NCI-H460 (cell line): ENCODE measurements at places on chromosomes 1 and 21.

- DNase-seq, result no peak
Measured at GRCh38 chr1:62318320-62318755, 896 bp downstream of the KANK4 start.

DNA sequence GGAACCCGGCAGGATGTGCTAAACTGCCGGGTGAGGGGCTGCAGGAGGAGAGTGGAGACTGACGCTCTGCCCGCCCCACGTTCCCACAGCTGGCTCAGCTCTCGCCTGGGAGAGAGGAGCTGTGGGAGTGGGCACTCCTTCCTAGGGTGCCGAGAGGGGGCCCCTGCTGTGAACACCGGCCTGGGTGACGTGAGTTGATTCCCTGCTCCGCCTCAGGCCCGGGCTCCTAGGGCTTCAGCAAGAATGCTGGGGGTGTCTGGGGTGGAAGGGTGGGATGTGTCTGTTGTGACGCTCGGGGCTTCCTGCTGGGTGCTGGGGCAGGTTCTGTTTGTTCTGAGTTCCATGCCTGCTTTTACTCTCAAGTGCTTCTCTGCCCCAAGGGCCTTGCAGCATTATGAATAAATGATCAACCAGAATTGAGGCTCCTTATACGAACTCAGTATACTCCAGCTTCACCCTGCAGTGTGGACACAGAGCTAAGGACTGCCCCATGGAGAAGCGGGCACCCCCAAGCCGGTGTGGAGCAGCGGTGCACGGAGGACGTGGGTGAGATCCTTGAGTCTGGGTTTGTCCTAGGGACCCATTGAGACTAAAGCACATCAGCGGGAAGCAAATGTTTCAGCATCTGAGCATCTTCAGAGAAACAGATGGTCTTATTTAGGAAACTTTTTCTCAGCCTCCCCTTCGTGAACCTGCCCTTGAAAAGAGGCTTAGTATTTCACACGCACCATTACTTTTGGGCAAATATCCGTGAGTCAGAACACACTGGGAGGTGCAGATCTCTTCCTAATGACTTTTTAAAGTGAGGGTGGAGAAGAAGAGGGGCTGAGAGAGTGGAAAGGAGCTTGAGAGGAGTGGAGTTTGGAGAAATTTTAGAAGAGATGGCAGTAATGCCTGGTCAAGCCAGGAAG, 41.7 kb downstream of the SYT6 start:
- DNase-seq, result no peak

GRCh38 chr21:25790122-25790877, 55.5 kb downstream of the GABPA start:
- DNase-seq, result peak; percentile 23

GRCh38 chr1:9894115-9894514, 16.0 kb downstream of the CTNNBIP1 start:
- no peak for DNase-seq

DNA sequence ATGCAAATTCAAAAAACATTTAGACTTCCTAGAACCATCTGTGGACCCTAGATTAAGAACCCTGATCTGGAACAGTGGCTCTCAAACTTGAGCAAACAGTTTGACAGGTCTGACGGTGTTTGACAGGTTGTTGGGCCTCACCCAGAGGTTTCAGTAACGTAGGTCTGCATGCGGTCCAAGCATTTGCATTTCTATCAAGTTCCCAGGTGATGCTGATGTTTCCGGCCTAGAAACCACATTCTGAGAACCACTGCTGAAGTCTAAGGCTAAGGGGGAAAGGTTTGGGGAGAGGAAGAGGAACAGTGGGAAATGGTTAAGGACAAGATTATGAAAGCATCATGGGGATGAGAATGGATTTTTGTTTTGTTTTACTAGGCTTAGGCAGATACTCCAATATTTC, 48.6 kb downstream of the MDM4 start:
- no peak for DNase-seq

DNA sequence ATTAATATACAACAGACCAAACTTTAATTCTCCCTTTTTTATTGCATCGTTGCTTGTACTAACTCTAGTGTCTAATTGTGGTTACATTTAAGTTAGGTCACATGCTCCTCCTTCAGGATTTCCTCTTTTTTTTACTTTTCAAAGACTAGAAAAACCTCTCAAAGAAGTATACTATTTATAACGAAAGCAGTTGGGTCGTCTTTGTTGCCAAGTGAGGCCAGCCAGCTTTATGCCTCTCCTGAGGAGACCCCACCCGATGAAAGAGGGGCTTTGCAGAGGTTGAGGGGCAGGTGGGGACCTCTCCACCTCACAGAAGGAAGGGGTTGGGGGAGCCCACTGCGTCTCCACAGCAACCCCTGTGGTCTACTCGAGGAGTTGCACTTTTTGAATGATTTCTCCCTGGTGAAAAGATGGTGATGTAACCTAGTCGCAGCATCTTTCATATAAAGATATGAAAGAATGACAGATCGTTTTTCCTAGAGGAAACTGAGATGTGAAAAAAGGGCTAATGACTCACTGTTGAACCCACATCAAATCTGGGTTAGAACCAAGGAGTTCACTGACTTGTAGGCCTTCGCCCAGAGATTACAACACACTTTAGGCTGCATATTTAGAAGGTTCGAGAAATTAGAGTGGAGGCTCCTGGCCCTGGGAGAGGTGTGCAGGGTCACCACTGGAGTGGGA, 6.4 kb downstream of the TGFB2 start:
- DNase-seq, result peak; percentile 93

DNA sequence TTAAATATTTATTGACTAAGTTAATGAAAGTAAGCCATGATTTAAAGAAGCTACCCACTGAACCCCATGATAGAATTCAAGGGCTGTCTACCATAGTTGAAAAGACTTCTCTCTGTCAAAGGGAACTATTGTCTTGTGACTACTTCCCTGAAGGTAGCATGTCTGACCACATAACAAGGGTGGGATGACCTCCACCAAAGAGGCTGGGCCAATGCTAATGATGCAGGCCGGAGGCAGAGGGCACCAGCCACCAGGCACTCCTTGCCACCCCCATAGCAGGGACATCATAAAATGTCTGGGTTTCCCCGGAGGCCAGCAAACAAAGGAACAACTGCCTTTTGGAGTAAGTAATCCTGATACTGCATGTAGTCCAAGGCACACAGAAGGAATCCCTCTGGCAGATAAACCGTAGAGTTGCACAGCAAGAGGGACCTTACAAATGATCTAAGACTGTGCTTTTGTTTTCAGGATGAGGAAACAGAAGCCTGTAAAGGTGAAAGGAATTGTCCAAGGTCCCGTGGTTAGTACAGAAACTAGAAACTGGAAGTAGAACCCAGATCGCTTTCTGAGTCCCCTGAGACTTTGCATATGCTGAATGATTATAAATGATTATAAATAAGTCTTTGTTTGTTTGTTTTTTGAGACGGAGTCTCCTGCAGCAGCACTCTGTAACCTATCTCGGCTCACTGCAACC, 33.5 kb upstream of the ITPKB start:
- no peak for DNase-seq

DNA sequence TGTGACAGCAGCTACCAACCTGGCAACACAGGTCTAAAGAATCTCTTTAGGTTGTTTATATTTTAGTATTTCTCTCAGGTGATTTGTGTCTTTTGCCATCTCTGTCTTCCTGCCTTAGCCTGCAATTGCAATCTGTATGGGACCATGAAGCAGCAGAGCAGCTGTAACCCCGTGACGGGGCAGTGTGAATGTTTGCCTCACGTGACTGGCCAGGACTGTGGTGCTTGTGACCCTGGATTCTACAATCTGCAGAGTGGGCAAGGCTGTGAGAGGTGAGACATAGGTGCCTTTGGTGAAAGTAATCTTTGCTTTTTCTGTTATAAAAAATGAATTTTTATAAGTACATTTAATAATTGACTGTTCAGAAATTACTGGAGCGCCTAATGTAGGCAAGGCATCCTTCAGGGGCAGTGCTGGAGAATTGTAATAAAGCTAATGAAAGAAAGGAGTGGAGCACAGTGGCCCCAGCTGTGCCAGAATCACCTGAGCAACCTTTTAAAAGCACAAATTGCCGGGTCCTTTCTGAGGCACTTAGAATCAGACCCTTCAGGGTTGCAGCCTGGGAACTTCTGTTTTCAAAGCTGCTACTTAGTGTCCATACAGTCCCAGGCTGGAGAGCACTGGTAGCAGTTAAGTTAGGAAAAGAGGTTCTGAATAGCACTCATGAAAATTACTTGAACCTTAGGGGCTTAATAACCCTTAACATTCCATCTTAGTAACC, 60.6 kb upstream of the LAMC2 start:
- no peak for DNase-seq

DNA sequence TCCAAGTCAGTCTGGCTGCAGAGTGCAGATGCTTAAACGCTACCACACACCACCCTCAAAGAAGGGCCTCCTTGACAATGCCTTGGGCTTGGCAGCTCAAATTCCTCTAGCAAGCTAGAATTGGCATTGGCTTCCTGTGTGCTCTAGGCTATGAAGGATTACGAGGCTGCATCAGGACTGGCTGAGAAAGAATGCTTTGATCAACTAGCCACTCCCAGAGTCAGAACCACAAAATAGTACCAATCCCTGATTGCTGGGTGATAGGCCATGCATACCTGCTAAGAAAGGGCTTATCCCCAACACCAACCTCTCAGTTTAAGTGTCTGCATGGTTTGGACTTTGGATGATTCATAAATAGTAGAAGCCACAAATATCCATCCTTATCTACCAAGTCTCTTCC, 504.9 kb downstream of the OMA1 start:
- DNase-seq, result no peak

DNA sequence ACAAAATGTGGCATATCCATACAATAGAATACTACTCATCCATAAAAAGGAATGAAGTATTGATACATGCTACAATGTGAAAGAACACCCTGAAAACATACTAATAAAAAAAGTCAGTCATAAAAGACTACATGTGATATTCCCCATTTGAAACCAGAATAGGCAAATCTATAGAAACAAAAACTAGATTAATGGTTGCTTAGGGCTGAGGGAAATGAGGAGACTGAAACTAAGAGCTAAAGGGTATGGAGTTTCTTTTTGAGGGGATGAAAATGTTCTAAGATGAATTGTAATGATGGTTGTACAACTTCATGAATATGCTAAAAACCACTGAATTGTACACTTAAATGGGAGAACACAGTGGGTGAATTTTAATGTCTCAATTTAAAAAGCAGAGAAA, 50.9 kb downstream of the ACBD6 start:
- DNase-seq, result no peak

GRCh38 chr1:208595745-208596144, 351.6 kb upstream of the PLXNA2 start:
- DNase-seq, result no peak

- DNase-seq, result no peak
Measured at GRCh38 chr21:33866826-33867225, 48.8 kb downstream of the ATP5PO start.

- no peak for DNase-seq
Measured at GRCh38 chr1:207763972-207764371, 12.1 kb downstream of the CD46 start.
